ENCODE measurements at places on chromosomes 6 and 20. TPM values are rescaled to one million over a fixed set of nuclear protein-coding genes. Genes with fewer than 3 reads are reported as not detected.

The HRH3 gene
- 0.24 TPM for total RNA-seq

The CABLES2 gene
- 11.7 TPM for total RNA-seq

The HSD17B8 gene
- total RNA-seq = 13.9 TPM

The BPI gene
- not detected for total RNA-seq

The PPP1R16B gene
- 0.31 TPM for total RNA-seq

The KCTD20 gene
- 51.8 TPM for total RNA-seq

The DPPA5 gene
- total RNA-seq = not detected

The LBP gene
- not detected for total RNA-seq

The SLC16A10 gene
- total RNA-seq = 25.6 TPM

The FAM217A gene
- not detected for total RNA-seq

The SLC22A2 gene
- not detected for total RNA-seq

The SS18L1 gene
- 20.5 TPM for total RNA-seq

The ADGRG6 gene
- 72.3 TPM for total RNA-seq

The BPIFA1 gene
- total RNA-seq = 0.69 TPM

The SNAP91 gene
- total RNA-seq = 3.0 TPM

The DEFB132 gene
- total RNA-seq = not detected

The TMC2 gene
- not detected for total RNA-seq

The FAM162B gene
- total RNA-seq = 1.8 TPM

The TOX2 gene
- 1.5 TPM for total RNA-seq

The CCN6 gene
- not detected for total RNA-seq

The HMGN3 gene
- total RNA-seq = 261 TPM

The OLIG3 gene
- total RNA-seq = 1.2 TPM

The TMEM200A gene
- total RNA-seq = 18.4 TPM

The PROKR2 gene
- 5.9 TPM for total RNA-seq

The SLC35D3 gene
- total RNA-seq = 0.41 TPM

The SLC17A2 gene
- total RNA-seq = 0.21 TPM

The HDGFL1 gene
- total RNA-seq = not detected
